EH (cell line): ENCODE measurements at places on chromosomes 1 and 21.
A peak's percentile ranks its signal among the peaks of the same experiment; 100 is the strongest.

GRCh38 chr1:31377364-31377863 lies 4.5 kb upstream of the FABP3 start:
- no peak for DNase-seq

DNA sequence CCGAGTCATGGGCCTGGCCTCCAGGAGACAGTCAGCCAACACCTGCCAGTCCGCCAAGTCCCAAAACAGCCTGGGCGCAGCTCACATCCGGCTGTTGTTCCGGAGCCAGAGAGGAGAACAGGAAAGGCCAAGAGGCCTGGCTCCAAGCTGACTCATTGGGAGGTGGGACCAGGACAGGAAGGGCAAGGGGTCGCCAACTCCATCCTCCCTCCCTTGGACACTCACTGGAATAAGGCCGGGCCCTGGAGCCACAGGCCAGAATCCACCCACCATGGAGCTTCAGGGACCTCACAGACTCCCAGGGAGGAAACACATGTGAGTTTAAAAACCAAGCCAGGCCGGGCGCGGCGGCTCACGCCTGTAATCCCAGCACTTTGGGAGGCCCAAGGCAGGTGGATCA lies 25.1 kb upstream of the CLIC4 start:
- peak; percentile 92 for DNase-seq

DNA sequence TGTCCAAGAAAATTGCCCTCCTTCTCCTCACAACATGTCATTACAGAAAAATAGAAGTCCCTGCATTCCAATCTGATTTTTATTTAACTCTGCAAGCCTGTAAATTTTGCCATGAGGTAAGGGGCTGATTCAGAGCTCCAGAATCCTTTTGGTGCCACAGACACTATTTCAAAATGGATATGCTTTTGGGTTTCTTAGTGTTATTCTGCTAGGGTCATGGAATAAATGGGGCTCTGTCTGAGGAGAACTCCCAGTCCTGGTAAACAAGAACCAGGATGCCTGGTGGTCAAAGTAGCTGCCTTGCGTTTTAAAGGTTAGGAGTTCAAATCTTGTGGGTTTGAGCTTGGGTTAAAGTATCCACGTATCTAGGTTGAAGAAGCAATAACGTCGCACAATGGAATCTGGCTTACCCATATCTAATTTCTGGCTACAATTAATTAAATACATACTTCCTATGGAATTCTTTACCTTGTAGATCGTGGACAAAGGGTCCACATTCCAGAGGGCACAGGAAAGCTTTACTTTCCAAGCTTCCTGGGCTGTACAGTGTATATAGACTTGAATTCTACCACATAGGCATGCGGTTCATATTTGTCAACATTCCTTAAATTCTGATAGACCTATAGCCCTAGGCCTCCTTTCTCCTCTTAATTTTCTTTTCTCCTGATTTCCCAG lies 98.0 kb upstream of the CDC42BPA start:
- peak; percentile 84 for DNase-seq

DNA sequence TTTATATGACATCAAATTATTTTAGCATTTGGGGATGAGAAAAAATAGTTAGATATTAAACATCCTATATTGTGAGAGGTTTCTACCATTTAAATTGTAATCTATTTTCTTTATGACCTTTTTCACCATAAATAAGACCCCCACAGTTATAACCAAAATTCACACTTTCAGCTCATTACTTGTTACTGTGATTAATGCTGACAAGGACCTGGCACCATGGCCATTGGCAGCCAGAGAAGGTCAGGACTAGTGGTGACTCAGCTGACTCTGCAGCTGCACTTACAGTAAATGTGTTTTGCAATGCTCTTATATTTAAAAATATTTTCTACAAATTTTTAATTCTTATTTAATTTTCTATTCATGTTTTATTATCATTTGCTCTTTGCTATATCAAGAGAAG lies 133.3 kb upstream of the C1orf105 start:
- peak; percentile 75 for DNase-seq

DNA sequence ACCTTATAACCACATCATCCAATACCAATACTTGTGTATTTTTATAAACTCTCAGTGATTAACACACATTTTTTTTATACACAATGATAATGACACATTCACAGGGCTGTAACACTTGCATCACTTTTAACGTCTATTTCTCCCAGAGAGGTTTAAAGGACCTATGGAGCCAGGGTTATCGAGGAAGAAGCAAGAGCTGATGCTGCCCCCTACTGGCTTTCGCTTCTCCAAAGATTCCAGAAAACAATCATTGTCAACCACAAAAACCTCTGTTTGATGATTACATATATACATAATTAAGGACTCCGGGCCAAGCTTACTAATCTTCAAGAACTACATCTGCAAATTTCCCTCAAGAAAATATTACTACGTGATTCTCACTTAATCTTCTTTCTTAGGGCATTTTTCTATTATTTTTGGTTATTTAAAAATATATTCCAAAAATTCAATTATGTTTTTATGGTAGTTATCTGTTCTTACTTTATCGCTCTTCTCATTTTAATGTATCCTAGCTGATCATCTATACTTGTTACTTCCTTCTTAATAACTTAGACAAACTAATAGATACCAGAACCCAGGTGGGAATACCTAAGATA lies 214.5 kb downstream of the VAV3 start:
- DNase-seq = peak; percentile 54

GRCh38 chr1:33433509-33434362 lies 2.8 kb upstream of the PHC2 start:
- peak; percentile 100 for DNase-seq

- peak; percentile 42 for DNase-seq
Observed at GRCh38 chr1:212467843-212468482, 35.2 kb downstream of the NENF start.

GRCh38 chr1:7253988-7254587 lies 468.8 kb downstream of the CAMTA1 start:
- no peak for DNase-seq

DNA sequence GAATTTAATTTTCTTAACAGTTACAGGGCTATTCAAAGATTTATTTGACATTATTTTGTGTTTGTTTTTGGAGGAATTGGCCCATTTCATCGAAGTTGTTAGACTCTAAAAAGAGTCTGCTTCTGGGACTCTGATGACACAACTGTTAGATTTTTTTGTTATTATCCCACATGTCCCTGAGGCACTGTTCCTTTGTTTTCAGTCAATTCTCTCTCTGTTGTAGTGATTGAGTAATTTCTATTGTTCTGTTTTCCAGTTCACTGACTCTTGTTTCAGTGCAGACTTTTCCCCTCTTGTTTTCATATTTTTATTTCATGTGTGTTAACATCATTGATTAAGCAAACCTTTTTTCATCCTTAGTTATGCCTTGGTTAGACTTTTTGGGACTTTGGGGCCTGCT lies 325.0 kb downstream of the ZNF326 start:
- no peak for DNase-seq

DNA sequence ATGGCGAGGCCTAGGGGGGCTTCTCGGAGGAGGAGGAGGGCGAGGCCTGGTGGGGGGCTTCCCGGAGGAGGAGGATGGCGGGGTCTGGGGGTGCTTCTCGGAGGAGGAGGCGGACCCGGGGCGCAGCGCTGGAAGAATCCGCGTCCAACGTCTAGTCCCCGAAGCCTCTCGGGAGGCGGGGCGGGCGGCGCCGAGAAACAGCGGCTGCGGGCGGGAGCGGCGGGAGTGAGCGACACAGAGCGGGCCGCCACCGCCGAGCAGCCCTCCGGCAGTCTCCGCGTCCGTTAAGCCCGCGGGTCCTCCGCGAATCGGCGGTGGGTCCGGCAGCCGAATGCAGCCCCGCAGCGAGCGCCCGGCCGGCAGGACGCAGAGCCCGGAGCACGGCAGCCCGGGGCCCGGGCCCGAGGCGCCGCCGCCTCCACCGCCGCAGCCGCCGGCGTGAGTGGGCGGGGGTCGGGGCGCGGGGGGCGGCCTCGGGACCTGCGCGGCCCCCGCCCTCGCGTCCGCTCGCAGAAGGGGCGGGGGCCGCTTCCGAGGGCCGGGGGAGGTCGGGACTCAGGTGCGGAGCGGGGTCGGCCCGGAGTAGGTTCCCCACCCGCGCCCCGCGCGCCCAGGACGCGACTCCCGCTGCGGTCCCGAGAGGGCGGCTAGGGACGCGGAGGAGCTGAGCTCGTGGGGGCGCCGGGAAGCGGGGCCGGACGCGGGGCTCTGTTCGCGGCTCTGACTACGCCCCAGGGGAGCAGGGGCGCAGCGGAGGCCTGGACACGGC lies at the start of gene KLHL17:
KLHL17 (plus strand) TSS at position 222 of the 769 bp plus-strand sequence; CDS start at position 332, 110 bp downstream.
- DNase-seq = peak; percentile 65

GRCh38 chr1:151710187-151710840 lies 6.3 kb downstream of the CELF3 start:
- DNase-seq = peak; percentile 42

DNA sequence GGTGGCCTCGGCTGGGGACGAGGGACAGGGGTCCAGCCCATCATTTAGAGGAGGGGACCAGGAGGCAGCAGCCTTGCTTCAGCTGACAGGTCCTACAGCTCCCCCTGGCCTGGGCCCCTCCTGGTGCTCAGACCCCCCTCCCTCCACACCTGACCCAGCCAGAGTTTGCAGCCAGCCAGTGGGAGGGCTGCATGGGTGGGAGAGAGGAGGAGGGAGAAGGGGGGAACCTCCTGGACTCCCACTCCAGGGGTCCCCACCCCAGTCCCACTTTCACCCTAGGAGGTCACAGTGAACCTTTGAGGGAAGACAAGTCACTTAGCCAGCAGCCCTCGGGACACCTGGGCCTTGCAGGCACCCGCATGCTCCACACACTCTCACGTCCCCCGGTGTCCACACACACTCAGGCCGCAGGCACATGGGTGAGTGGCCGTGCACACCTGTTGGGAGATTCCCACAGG lies 108.9 kb upstream of the ZBTB40 start:
- DNase-seq = no peak

GRCh38 chr1:1894354-1895059 lies 3.6 kb upstream of the GNB1 start:
- DNase-seq = no peak

- DNase-seq = peak; percentile 39
Observed at GRCh38 chr1:183178545-183178944, 7.5 kb upstream of the LAMC2 start.

DNA sequence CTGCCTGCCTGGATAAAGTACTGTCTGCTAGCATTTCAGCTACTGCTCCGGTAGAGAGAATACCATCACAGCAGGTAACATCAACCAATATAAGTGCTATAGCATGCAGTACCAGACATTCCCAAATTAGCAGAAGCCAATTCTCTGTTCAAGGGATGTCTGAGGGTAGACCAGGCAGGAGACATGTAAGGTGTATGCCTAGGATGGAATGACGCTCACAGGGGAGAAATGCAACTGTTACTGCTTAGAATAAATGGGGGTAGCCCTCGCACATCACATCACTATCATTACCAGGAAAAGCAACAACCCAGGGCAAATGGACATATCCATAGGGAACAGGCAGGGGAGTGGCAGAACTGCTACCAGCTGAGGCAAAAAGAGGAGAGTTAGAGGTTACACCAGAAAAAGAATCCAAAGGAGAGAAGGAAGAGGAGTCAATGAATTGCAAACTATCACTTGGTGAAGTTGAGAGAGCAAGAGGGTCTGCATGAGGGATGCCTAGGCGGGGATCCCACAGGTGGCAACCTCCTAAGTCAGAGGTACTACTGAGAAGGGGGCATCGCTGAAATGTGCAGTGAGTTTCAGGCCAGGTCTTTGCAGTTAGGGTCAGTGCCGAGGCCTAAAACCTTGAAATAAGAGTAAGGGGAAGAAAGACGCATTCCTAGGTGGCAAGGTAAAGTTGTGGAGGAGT lies 1.1 kb downstream of the UBE2Q1 start:
- no peak for DNase-seq

GRCh38 chr1:236395230-236395946 lies 1.3 kb downstream of the EDARADD start:
- peak; percentile 59 for DNase-seq

GRCh38 chr1:226651041-226651731 lies 87.9 kb downstream of the ITPKB start:
- no peak for DNase-seq

DNA sequence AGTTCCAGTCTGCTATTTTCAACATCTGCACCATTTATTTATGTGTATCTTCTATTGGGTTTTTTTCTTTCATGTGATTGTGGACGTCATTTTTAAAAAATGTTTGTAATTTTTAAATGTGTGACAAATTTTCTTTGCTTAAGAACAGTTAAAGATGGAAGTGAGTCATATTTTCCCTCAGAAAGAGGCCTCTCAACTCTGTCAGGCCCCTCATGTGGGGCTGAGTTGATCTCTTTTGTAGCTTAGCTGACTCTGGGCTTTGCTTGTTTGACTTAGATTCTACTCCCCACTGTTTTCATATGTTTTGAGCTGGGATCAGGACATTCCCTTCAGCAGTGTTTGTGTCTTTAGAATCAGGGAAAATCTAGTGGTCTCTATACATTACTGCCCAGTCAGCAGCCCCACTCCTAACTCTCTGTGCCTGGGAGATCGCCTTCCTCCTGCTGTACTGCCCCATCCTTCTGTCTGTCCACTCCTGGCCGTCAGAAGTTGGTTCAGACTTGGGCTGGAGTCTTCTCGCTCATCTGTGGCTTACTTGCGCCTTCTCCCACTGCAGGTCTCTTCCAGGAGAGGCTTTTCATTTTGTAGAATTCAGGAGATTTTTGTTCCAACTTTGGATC lies 137.4 kb downstream of the DYRK1A start:
- peak; percentile 88 for DNase-seq

DNA sequence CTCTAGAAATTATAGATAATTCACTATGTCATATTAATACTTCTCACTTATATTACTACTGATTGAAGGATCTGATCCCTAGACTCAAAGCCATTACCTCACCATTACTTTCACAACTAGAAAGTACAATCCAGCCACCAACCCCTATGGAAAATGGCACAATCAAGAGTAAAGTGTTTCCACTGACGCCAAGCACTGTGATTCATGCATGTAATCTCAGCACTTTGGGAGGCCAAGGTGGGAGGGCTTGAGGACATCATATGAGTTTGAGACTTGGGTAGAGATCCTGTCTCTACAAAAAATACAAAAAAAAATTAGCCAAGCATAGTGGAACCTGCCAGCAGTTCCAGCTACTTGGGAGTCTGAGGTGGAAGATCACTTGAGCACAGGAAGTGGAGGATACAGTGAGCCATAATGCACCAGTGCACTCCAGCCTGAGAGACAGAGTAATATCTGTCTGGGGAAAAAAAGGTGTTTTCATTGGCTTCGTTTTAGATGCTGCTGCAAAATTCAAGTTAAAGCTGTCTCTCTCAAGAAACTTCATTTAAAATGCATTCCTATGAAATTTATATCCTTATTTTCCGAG lies 126.5 kb downstream of the AKT3 start:
- DNase-seq = no peak
